ENCODE measurements at places on chromosomes 12 and 14. TPM values are rescaled to one million over a fixed set of nuclear protein-coding genes. Genes with fewer than 3 reads are reported as not detected.
A peak's percentile ranks its signal among the peaks of the same experiment; 100 is the strongest.

Gene KRT77
- total RNA-seq, result not detected

Gene LIN7A
- total RNA-seq, result 1.3 TPM

Gene MIP
- total RNA-seq, result not detected

Gene RHEBL1
- 3.8 TPM for total RNA-seq

DNA sequence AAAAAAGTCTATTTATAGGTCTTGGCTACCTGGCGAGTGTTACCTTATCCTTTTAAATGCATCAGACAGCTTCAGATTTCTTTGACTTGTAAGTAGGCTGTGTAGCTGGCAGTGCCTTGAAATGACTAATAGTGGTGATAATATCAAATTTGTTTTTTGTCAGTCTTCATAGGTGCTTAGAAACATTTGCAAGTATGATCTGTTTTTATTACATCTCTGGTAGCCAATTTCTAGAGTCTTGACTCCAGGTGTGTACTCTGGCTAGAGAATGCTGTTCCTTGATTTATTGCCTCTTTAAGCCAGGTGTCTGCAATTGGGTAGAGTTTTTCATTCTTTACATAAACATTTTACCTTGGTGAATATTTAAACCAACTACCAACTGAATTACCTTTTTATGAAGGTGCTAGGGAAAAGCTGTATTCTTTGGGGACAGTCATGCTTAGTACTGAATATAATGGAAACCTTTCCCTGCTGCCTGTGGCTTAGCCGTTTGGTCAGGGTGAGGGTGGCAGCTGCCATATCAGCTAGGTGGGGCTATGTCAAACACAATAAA is 32.6 kb downstream of the MLXIP start:
- DNase-seq, result no peak

GRCh38 chr12:58888131-58888783 is 32.0 kb downstream of the LRIG3 start:
- DNase-seq, result peak; percentile 91

GRCh38 chr12:92943482-92944250 is 14.6 kb upstream of the EEA1 start:
- no peak for DNase-seq

DNA sequence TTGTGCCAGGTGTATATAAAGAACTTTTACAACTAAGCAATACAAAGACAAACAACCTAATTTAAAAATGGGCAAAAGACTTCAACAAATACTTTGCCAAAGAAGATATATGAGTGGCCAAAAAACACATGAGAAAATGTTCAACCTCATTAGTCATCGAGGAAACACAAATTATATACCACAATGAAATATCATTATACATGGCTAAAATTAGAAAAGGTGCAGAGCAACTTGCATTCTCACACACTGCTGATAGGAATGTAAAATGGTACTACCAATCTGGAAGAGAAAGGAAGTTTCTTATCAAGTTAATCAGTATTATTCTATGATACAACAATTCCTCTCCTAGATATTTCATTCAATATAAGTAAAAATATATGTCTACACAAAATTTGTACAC is 131.6 kb upstream of the FRMD6 start:
- no peak for DNase-seq

GRCh38 chr14:104938960-104939359 is 14.3 kb downstream of the PLD4 start:
- no peak for DNase-seq

GRCh38 chr12:7113389-7113871 is 4.4 kb upstream of the C1RL start:
- no peak for DNase-seq

- no peak for DNase-seq
Observed at GRCh38 chr12:22477894-22478287, 66.5 kb downstream of the C2CD5 start.

GRCh38 chr14:96143906-96144305 is 60.7 kb upstream of the BDKRB2 start:
- DNase-seq, result no peak

- no peak for DNase-seq
Observed at GRCh38 chr14:64673316-64673715, 30.9 kb upstream of the PLEKHG3 start.

DNA sequence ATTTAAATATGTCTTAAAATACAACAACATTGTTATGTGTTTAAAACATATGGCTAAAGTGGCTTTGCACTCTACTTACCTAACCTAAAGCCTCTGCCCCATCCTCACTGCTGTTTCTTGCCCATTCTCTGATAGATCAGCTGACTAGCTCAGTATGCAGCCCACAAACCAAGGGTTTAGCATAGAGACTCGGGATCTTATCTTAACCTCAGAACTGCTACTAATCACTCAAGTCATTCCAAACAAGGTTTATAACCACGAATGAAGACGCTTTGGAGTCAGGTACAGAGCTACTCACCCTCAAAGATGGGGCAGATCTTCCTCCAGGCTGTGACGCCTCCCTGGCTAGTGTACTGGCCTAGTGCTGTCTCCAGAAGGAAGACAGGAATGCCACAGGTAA is 19.3 kb downstream of the SLC6A13 start:
- no peak for DNase-seq

DNA sequence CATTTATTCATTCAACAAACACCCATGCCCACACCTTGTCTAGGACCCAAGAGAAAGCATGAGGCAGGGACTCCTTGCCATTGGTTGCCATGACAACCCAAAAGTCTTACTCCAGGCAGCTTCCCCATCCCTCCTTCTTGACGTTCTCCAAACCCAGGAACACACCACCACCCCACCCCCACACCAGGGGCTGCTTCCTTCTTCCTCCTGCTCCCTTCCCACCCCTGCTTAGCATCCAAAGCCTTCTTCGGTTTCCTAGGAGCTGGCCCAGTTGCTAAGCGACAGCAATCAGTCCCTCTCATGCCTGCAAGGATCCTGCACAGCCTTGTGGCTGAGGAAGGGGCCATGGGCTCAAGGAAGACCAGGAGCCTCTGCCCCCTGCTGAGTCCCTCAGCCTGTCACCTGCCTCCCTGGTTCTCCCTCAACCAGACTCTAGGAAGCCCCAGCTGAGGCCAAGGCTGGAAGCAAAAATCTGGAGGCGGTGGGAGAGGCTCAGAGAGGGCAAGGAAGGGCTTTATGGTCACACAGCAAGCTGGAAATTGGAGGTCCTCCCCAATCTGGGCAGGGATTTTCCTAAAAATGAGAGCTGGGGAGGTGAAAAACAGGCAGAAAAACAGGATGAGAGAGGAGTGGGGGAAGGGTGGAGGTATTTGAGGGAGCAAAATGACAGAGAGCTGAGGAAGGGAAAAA is 15.4 kb downstream of the RASAL1 start:
- DNase-seq, result no peak

- DNase-seq, result no peak
Observed at GRCh38 chr12:110266980-110267620, 13.9 kb upstream of the ATP2A2 start.

Measured in kidney epithelial cell (primary cell).